ENCODE measurements at places on chromosomes 16 and 17.

GRCh38 chr17:36532435-36532975 lies 2.2 kb downstream of the MYO19 start:
- no peak for DNase-seq

DNA sequence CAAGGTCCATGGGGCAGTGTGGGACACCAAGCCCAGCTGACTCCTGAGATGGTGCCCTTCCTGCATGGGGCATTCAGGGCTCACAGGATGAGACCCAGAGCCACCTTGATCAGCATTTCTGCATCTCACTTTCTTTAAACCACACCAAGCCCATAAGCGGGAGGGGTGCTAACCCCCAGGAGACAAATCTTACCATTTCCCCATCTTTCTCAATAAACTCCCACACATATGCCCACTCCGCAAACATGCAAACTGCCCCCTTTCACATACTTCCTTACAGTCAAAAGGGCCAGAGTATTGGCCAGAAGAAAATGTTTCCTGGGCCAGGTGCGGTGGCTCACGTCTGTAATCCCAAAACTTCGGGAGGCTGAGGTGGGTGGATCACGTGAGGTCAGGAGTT lies 3.7 kb upstream of the SLC39A11 start:
- DNase-seq = no peak

DNA sequence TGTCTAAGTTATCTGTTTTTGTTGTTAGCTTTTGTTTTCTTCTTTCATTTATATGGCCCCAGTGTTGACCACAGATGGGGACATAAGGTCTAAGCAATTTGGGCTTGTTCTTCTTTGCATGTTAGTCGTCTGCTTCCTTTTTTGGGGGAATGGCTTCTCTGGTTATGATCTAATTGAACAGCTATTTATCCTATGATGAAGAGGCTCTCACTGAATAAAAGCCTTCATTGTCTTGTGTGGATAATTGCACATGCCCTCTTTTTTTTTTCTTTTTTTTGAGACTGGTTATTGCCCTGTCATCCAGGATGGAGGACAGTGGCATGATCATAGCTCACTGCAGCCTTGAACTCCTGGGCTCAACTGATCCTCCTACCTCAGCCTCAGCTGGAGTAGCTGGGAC lies 13.7 kb downstream of the SMARCE1 start:
- DNase-seq = no peak

DNA sequence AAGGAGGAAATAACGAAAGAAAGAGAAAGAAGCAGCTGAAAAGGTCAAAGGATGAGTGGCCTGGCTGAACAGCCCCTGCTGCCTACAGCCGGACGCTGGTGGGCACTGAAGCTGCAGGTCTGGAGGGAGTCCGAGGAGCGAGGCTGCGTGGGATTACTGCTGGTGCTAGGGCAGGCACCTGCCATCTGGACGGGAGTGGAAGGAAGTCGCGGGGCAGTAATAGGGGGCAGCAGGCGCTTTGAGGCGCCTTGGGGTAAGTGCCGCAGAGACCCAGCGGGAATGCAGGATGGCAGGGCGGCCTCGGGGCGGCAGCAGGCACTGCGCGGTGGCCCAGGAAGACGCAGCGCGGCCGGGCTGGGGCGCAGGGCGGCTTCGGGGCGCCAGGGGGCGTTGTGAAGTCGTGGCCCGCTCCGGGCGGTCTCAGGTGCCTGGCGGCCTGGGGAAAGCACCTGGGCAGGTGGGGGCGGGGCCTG lies 303 bp upstream of the SCNN1G start:
- DNase-seq = peak; percentile 16

- peak; percentile 20 for DNase-seq
These were observed 51.6 kb downstream of the PMP22 start for GRCh38 chr17:15213381-15214087.

DNA sequence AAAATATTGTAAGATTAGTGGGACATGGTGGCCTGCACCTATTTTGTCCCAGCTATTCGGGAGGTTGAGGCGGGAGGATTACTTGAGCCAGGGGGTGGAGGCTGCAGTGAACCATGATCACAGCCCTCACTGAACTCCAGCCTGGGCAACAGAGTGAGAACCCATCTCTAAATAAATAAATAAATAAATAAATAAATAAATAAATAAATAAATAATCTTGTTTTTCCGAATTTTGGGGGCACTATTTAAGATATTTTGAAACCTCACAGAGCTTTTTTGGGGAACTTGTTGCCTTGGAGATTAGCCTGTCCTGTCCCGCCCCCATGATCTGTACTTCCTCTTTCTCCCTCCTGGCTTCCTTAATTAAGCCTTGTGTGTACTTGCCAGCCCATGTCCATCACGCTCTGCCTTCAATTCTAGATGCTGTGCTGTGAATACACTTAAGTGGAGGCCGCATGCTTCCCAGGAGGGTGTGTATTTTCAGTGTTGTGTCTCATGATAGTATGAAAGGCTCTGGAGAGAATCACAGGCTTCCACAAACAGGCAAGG lies 4.4 kb downstream of the LGALS9 start:
- no peak for DNase-seq

GRCh38 chr16:51845586-51846305 lies 694.7 kb upstream of the SALL1 start:
- no peak for DNase-seq

- DNase-seq = no peak
These were observed 22.5 kb upstream of the SPNS3 start for GRCh38 chr17:4411201-4411600.

- peak; percentile 32 for DNase-seq
These were observed 83.8 kb downstream of the FOXL1 start for GRCh38 chr16:86662195-86662594.

DNA sequence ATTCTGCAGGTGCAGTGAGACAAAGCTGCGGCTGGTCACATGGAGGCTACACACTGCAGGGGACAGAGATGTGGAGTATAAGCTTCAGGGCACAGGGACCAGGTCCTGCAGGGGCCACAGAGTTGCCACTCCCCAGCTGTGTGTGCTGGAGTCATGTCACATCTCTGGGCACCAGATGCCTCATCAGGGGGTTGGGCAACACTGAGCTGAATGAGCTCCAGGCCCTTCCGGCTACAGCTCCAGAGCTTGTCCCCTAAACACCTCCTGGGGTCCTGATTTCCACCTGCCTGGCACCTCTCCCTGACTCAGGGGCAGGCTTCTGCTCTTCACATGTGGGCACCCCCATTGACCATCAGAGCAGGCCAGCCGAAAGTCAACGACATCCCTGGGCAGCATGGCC lies 32.5 kb downstream of the SPHK1 start:
- no peak for DNase-seq

- DNase-seq = no peak
These were observed 25.4 kb upstream of the TOB1 start for GRCh38 chr17:50891577-50891989.

GRCh38 chr16:10652730-10653590 lies 41.8 kb downstream of the TEKT5 start:
- DNase-seq = no peak

GRCh38 chr16:30557957-30558788 lies at the start of gene ZNF764:
Gene ZNF764 (minus strand): TSS chr16:30558374. CDS start chr16:30558182, 192 bp downstream.
- peak; percentile 98 for DNase-seq

DNA sequence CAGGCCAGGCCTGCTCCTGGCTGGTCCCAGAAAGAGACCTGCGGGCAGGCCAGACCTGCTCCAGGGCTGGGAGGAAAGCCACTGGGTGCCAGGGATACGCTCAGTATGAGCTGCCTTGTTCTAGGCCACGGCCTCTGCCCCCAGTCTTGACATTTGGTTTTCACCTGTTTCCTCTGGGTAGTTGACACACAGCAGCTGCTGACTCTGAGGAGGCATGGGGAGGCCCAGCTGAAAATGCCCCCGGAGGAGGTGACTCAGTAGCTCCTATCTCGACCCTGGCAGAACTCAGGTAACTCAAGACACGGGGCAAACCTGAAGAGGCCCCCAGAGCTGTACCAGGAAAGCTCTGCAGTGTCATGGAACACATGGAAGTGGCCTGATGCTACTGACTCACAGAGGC lies 13.9 kb upstream of the ADGRG1 start:
- DNase-seq = no peak

- DNase-seq = no peak
These were observed 2.8 kb downstream of the OMG start for GRCh38 chr17:31294231-31294630.

DNA sequence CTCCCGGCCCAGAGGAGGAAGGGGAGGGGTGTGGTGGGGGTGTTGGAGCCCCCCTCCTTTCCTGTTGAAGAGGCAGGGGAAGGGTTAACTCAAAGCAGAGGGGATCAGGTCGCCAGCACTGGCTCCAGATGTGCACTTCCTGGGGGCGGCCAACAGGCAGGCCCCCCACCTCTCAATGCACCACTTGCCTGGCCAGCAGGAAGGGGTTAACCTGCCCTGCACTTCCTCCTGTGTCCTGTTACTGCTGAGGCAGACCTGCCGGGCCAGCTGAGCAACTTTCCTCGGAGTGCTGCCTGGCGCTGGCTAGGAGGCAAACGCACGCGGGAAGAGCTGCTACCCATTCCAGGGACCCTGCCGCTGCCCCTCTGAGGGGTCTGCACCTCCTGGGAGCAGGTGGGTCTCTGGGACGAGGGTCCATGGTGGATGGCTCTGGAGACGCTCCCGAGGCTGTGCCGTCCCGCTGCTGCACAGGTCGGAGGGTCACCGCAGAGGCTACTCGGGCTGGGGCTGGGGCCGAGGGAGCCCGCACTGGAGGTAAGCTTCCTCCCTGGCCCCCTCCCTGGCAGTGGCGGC lies at the start of gene EPN3:
EPN3 (plus strand) TSS at position 284 of the 573 bp plus-strand sequence. CDS start 3,822 bp downstream, outside the sequence.
- no peak for DNase-seq

DNA sequence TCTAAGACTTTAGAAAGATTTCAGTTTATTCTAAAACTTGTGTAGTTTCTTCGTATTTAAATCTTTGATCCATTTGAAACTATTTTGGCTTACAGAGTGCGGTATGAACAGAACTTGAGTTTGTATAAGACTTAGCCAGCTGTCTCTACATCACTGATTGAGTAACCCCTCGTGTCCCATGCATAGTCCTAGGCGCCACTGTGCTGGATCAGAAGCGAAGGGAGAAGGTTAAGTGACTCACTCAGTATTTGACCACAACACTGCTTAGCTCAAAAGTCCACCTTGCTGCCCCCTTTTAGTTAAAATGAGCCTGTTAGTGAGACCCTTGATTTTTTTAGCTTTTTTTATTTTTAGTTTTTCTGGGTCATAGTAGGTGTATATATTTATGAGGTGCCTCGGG lies 28.4 kb downstream of the CD300LB start:
- DNase-seq = no peak

- DNase-seq = no peak
These were observed 39.9 kb downstream of the MSI2 start for GRCh38 chr17:57296231-57296630.

- DNase-seq = no peak
These were observed 1.1 kb downstream of the C1QTNF1 start for GRCh38 chr17:79024901-79025737.

GRCh38 chr17:55531053-55531728 lies 19.9 kb upstream of the SMIM36 start:
- no peak for DNase-seq

GRCh38 chr16:28107232-28107631 lies 43.7 kb upstream of the GSG1L start:
- no peak for DNase-seq

DNA sequence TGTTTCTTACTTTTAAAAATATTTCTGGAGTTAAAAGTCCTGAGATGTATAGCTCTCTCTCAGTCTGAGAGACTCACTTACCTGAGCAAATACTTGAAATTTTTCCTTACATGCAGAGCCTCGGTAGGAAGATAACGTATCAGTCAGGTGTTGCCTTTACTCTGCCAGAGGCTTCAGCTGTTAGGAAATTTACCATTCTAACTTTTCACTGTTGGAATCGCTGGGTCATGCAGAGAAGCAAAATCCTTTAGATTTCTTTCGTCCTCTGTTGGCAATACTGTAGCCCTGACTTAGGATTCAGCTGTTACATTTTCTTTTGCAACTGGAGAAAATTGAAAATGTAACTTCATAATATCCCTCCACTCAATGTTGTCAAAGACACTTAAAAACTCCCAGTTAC lies 20.0 kb upstream of the KCNJ16 start:
- DNase-seq = no peak

DNA sequence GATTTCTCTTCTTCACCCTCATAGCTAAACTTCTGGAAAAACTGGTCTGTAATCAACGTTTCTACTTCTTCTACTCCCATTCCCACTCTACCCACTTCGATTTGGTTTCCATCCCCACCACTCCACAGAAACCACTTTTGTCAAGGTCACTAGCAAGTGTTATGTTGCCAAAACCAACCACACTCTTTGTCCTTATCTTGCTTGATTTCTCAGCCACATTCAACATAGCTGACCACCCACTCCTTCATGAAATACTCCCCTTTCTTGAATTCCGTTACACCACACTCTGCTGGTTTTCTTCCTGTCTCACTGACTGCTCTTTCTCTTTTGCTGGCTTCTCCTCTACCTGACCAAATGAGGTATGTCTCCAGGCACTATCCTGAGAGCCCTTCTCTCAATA lies 11.9 kb downstream of the IKZF3 start:
- peak; percentile 72 for DNase-seq

DNA sequence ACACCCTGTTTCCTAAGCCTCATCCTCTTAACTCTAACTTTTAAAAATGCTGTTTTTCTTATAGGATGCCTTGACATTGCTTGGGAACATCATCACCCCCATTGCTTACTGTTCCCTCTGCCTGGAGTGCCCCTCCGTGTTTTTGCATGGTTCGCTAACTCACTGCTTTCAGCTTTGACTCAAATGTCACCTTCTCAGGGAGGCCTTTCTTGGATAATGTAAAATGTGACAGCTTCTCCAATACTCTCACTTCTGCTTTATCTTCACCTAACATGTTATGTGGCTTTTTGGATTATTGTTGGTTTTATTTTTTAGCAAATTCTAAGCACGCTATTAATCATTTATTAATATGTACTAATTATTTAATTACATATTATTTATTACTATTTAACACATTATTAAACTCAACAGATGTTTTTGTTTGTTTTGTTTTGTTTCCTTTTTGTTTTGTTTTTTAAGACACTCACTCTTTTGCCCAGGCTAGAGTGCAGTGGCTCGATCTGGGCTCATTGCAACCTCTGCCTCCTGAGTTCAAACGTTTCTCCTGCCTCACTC lies 3.8 kb downstream of the CRYM start:
- DNase-seq = no peak

DNA sequence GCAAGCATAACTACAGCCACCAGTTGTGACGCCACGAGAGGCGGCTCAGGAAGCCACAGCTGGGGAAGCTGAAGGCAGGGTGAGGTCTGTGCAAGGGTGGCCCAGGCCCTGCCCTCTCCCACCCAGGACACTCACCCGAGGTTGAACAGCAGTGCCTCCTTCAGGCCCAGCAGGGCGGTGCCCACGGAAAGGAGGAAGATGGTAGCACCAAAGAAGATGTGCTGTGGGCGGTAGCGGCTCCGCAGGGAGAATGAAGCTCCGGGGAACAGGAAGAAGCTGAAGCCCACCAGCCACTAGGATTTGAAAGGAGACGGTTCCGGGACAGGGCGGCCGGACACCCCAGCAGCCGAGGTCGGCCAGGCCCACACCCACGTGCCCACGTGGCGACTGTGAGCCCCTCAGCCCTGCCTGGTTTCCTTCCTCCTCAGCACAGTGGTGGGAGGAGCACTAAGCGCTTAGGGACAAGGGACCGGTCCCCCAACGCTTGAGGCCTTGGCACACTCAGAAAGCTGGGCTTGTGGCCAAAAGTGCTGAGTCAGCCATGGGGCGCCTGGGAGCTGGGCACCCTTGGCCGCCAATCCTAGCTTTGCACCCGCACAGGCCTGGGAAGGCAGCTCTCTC lies 11.0 kb downstream of the CYB561 start:
- DNase-seq = no peak

Measured in amniotic epithelial cell (primary cell).